ENCODE measurements at places on chromosomes 1 and 21.

DNA sequence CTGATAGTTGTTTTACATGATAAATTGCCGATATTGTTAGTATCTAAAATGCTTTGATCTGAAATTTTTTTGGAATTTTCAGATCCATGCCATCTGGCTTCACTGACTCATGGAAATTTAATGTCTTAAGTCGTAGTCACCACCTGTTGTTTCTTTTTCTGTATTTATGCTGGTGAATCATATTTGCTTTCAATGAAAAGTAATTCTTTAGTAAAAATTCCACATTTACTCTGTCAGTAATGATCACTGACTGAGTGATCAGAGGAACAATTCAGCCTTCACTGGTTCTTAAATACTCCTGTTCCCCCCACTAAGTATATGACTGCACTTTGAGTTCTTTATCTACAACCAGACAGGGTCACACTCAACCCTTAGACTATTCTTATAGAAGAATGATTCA is 185.6 kb upstream of the NRIP1 start:
- DNase-seq, result no peak

- no peak for DNase-seq
These were observed 161.5 kb downstream of the TBX15 start for GRCh38 chr1:118826669-118827068.

- no peak for DNase-seq
These were observed 52.0 kb downstream of the CD2 start for GRCh38 chr1:116806245-116806644.

DNA sequence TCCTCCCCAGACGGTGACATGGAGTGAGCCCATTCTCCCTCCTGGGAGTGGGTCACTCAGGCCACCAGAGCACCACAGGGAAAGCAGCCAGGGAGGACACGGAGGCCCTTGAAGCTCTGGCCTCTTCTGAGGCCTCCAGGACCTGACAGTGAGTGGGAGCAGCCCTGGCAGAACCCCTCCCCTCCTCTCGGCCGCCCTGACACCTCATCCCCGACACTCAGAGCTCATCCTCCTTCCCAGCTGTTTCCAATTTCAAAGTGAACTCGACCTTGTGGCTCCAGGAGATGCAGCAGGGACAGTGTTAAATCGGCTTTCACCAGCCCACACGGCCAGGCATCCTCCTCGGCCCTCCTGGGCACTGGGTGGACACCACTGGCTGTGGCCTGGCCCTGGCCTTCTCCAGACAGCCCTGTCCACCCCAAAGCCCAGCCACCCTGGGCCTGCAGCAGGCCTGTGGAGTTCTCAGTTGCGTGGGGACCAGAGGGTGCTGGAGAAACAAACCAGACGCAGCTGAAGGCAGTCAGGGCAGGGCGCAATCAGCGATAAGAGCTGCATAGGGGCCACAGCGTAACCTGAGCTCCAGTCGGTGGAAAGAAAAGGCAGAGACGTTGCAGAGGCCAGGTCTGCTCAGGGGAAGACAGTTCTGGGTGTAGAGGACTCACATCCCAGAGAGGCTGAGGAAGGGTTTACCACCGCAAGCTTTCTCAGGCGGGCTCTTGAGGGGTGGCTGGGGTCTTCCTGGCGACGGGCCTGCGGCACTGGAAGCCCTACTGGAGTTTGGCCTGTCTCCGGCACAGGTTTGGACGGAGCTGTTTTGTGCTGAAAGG is 27.1 kb downstream of the FTCD start:
- no peak for DNase-seq

- no peak for DNase-seq
These were observed 9.2 kb upstream of the CBR3 start for GRCh38 chr21:36125512-36126207.

DNA sequence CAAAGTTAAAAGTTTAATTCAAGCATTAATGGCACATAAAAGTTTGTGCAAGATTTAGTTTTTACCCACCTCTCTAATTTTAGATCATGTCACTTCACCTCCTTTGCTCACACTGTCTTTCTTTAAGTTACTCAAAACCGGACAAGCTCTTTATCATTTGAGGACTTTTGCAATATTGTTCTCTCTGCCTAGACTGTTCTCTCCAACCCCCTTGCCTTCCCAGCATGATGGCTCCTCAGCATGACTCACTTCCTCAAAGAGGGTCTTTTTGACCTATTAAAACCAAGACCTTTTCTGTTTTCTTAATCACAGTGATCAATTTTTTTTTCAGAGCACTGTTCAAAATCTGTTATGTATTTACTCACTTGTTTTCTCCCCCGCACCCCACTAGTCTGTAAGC is 61.3 kb downstream of the XKR8 start:
- DNase-seq, result no peak
